Renal cortical epithelial cell (primary cell): ENCODE measurements at places on chromosomes 3 and 15.

DNA sequence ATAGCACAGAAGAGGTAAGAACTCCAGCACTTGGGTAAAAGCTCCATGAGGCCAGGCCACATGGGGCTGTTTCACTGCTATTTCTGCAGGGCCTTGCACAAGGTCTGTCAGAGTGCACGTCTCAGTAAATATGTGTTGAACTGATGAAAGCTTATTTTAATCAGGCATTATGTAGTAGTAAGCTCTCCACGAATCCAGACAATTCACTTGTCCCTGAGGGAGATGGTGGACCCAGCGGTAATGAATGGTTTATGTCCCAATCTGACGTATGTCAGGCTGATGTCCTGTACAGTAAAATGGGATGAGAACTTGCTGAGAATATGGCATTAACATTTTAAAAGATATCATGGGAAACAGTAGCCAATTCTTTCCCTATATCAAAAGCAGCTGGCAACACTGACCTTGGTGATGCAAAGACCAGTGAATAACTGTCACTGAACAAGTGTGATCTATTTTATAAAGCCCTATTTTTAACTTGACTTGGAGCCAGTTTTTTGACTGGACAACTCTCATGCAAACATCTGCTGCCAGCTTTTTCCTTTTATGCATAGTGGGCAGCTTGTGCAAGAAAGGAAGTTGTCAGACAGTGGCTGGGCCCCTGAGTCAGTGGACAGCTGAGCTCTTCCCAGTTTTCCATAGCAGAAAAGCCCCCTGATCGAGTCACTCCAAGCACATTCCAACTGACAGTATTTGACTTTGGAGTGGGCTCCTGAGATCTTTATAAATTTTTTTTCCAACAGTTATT lies 519.8 kb upstream of the MDFIC2 start:
- peak; percentile 67 for DNase-seq

DNA sequence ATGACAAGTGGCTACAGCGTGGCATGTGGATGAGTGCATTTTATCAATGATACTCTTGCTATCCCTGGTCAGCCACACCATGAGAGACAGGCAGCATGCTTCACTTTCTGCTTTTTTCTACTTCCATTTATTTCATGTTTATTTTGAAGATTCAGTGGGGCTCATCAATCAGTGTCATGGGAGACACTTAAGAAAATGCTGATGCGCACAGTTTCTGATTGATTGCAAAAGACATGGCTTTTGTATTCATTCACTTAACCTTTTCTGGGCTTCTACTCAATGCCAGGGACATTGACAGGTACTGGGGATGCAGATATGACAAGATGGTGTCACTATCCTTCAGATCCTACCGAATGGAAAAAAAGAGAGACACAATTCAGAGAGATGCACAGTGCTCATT lies 50.9 kb upstream of the CFAP161 start:
- DNase-seq = no peak

- DNase-seq = no peak
Observed at GRCh38 chr3:3800080-3800455, 837 bp downstream of the LRRN1 start.

- DNase-seq = no peak
Observed at GRCh38 chr3:150409125-150409511, 1.0 kb downstream of the TSC22D2 start.

- no peak for DNase-seq
Observed at GRCh38 chr3:68483601-68484000, 448.7 kb downstream of the TAFA4 start.

DNA sequence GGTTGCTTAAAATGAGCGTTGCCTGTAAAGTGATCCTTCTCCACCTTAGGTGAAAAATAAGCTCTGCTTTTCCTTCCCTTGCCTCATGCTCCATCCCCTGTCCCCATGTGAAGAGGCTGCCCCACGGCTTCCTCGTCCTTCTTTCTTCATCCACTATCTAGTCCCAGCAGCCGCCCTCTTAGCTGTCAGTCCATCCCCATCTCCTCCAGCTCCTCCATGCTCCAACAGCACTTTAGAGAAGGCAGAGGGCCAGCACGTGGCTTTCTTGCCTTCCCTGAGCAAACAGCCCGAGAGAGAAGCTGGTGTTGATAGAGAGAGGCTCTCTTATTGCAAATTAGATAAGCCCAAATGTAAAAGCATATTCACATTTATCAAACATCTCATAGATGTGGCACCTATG lies 9.0 kb upstream of the TMEM41A start:
- no peak for DNase-seq

GRCh38 chr15:65192016-65192415 lies 6.9 kb upstream of the CLPX start:
- DNase-seq = no peak

DNA sequence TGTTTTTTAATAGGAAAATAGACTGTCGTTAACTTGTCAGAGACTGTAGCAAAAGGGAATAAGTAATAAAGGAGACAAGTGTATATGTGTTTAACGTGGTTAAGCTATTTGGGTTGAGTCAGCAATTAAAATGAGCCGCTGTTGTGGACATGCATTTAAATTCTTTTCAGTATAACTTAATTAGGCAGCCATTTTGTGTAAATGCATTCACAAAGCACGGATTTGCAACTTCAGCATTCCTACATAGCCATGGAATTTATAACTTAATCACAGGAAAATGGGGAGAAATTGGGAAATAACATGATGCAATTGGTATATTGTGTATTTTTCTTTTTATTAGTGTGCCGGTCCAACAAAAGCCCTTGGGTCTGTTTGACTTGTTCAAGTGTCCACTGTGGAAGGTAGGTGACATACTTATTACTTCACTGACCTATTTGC lies 27.9 kb downstream of the USP3 start:
- DNase-seq = no peak

GRCh38 chr15:25716414-25717126 lies 146.6 kb downstream of the ATP10A start:
- DNase-seq = no peak

- DNase-seq = no peak
Observed at GRCh38 chr15:58483376-58483775, 51.6 kb downstream of the LIPC start.

- peak; percentile 32 for DNase-seq
Observed at GRCh38 chr3:18302517-18302916, 122.6 kb downstream of the SATB1 start.

DNA sequence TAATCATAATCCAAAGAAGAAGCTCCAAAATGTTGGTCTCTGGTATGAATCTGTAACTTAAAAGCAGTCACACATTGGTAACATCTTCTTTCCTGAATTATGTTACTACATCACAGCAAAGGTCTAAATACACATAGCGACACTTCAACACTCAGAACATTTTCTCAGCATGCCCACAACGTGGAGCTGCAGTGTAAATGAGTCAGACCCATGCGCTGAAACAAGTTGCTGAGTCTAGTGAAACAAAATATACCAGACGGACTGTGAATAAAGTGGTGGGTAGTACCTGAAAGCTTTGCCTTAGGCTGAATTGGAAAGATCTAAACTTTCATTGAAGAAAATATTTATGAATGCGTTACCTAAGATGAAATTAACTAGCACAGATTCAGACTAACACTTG lies 33.2 kb upstream of the GOLGA8B start:
- peak; percentile 70 for DNase-seq

- peak; percentile 18 for DNase-seq
Observed at GRCh38 chr3:145015253-145015652, 1043.6 kb downstream of the DIPK2A start.
